ENCODE measurements at places on chromosomes 13 and 19.

GRCh38 chr13:21541271-21541670 is 62.7 kb downstream of the MICU2 start:
- no peak for DNase-seq

DNA sequence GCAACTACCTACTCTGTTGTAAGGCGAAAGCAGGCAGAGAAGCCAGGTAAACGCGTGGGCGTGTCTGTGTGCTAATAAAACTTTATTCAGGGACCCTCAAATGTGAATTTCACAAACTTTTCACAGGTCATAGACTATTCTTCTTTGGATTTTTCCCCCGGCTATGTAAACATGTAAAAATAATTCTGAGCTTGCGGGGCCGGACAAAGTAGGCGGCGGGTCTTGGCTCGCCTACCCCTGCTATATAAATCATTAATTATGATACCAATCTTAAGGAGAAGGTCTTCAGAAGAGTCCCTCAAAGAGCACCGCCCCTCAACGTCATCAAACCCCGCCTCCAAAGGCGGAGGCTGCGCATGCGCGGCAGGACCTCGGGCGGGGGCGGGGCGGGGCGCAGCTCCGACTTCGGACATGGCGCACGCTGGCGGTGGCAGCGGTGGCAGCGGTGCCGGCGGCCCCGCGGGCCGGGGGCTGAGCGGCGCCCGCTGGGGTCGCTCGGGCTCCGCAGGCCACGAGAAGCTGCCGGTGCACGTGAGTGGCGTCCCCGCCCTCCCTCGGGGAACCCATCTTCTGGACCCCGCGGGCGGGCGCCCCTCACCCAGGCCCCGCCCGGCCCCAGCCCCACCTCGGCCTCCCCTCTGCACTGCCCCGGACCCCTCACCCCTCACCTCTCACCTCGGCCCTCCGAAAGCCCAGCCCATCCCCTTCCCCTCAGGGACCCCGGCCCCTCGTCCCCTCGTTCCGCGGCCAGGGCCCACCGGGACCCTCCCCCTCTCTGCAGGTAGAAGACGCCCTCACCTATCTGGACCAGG is at the start of gene SIN3B:
Gene SIN3B (plus strand): TSS at position 389 of the 812 bp plus-strand sequence. CDS start 23 bp downstream, at position 412.
- DNase-seq = peak; percentile 98

GRCh38 chr13:42728507-42729180 is 52.7 kb upstream of the FAM216B start:
- peak; percentile 9 for DNase-seq

- DNase-seq = no peak
These were observed 1276.8 kb downstream of the UQCRFS1 start for GRCh38 chr19:27936139-27936538.

GRCh38 chr13:90445179-90445578 is 902.3 kb upstream of the MIR17HG start:
- no peak for DNase-seq

GRCh38 chr19:11151181-11151580 is 4.4 kb downstream of the SPC24 start:
- DNase-seq = no peak

Data from suppressor macrophage treated with lipopolysaccharide for 4 hours (primary cell).